IgD-negative memory B cell (primary cell): ENCODE measurements at places on chromosomes 1 and 21. TPM values are rescaled to one million over a fixed set of nuclear protein-coding genes. Genes with fewer than 3 reads are reported as not detected.

The LORICRIN gene
- polyA plus RNA-seq: not detected

The SHISA4 gene
- polyA plus RNA-seq: 0.16 TPM

The SPATA45 gene
- 0.80 TPM for polyA plus RNA-seq

The C8B gene
- not detected for polyA plus RNA-seq

The DEDD gene
- 39.1 TPM for polyA plus RNA-seq

The MYOCOS gene
- polyA plus RNA-seq: 0.14 TPM

The KRTAP12-2 gene
- polyA plus RNA-seq: not detected

The ALX3 gene
- polyA plus RNA-seq: not detected

The FGR gene
- 72.0 TPM for polyA plus RNA-seq

The CRYAA gene
- polyA plus RNA-seq: not detected

The DMRTB1 gene
- polyA plus RNA-seq: not detected

The POU3F1 gene
- not detected for polyA plus RNA-seq

The INTS11 gene
- 65.8 TPM for polyA plus RNA-seq

The ILF2 gene
- polyA plus RNA-seq: 106 TPM

The NUDT17 gene
- 4.2 TPM for polyA plus RNA-seq

The IL10 gene
- polyA plus RNA-seq: 0.56 TPM

The LRRC38 gene
- polyA plus RNA-seq: not detected

The INKA2 gene
- polyA plus RNA-seq: 1.3 TPM

The AIRE gene
- 0.45 TPM for polyA plus RNA-seq
